NCI-H1417 treated with DMSO at 0.1 percent for 48 hours (cell line): ENCODE measurements at places on chromosomes 5 and 9.
A peak's percentile ranks its signal among the peaks of the same experiment; 100 is the strongest.

- no peak for DNase-seq
These were observed 18.1 kb downstream of the ANKS6 start for GRCh38 chr9:98778251-98778650.

- peak; percentile 61 for DNase-seq
These were observed 37.0 kb downstream of the MAMDC2 start for GRCh38 chr9:70080481-70081119.

GRCh38 chr5:143721925-143722324 is 90.0 kb upstream of the HMHB1 start:
- DNase-seq: no peak

DNA sequence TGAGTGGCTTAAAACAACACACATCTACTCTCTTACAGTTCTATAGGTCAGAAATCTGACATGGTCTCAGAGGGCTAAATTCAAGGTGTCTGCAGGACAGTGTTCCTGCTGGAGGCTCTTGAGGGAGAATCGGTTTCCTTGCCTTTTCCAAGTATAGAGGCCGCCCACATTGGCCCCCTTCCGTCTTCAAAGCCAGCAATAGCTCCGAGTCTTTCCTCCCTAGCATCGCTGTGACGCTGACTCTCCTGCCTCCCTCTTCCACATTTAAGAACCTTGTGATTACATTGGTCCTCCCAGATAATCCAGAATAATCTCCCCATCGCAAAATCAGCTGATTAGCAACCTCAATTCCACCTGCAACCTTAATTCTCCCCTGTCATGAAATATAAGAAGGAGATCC is 81.3 kb upstream of the IER5L start:
- DNase-seq: no peak
